ENCODE measurements at places on chromosomes 13 and 19.

DNA sequence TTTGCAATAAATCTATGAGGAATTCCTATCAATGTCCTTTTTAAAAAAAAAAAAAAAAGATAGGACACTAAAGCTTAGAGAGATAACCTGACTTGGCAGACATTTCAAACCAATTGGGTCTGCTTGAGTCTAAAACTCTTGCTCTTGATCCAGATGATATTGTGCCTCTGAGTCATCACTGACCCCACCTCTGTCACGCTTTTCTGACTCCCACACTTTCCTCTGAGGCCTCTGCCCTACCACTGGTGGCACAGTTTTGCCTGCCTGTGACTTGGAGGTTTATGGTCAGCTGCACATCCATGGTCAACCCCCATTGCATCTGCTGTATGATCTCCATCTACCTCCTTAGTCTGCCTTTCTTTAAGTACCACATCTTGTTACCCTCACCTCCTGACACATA lies 328.7 kb downstream of the SPRY2 start:
- DNase-seq: no peak

DNA sequence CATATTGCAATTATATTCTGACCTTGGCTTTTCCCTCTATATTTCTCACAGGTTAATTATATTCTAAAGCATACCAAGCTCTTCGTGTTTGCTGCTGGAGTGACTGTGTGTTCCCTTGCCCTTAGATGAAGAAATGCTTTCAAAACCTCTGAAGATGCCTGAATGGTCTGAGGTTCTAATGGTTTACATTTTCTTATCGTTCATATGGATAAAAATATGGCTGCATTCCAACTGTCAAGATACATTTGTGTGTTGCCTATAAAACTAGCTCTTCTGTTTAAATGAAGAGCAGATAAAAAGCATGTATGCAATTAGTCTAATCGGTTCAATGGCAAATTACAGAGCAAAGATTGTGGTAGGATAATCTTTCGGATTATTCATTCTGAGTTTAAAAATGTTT lies 68.4 kb upstream of the ANKRD10 start:
- no peak for DNase-seq

DNA sequence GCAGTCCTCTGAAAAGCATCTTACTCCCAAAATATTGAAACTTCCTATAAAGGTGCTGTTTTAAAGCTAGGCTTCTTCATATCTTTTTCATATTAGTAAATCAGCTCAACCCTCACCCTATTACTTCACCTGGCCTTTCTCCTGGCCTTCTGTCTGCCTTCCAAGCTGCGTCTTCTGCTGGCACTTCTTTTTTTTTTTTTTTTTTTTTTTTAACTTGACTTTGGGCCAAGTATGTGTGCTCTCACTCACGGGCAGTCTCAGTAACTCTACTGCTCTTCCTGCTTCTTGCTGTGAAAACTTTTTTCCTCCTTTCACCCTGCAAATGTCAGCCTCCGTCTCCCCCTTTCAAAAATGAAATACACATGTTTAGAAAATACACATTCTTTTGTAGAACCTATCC lies 41.2 kb upstream of the KCTD4 start:
- DNase-seq: no peak

DNA sequence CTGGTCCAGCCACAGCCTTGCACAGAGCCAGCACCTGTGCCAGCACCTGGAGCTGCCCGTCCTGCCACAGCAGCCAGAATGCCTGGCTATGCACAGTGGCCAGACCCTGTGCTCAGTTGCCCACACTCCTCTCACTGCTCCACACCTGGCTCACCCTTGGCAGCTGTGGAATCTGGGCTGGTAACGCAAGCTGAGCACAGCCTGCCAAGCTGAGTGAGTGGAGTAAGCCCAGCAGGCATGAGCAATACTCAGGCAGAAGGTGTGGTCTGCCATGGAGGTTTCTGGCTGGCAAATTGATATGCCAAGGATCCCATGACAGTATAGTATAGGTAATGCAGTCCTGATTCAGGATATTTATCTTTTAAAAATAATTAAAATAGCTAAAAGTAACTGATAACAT lies 122.2 kb downstream of the PCDH9 start:
- no peak for DNase-seq

DNA sequence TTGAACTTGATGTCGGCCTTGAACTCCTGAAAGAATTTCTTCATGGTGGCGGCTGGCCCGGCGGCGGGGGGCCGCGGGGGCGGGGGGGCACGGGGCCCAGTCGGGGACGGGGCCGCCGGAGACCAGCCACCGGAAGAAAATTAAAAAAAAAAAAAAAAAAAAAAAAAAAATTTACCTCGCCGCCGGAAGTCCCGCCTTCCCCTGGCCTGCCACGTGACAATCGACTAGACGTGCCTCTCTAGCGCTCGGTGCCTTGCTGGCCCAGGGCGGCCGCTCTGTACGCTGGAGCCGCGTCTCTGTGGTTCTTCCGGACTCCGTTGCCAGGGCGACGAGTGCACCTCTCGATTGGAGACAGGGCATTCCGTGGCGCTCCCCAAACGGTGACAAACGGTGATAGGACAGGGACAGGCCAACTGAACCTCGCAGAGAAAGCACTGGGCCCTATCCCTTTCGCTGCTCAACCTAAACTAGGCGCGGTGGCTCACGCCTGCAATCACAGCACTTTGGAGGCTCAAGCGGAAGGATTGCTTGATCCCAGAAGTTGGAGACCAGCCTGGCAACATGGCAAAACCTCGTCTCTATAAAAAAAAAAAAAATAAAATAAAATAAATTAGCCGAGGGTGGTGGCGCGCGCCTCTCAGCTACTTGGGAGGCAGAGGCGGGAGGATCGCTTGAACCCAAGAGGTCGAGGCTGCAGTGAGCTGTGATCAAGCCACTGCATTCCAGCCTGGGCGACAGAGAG lies at the start of gene UBXN6:
UBXN6 (minus strand) TSS at position 141 of the 742 bp plus-strand sequence; CDS start at position 44, 97 bp downstream.
- DNase-seq: peak; percentile 98

DNA sequence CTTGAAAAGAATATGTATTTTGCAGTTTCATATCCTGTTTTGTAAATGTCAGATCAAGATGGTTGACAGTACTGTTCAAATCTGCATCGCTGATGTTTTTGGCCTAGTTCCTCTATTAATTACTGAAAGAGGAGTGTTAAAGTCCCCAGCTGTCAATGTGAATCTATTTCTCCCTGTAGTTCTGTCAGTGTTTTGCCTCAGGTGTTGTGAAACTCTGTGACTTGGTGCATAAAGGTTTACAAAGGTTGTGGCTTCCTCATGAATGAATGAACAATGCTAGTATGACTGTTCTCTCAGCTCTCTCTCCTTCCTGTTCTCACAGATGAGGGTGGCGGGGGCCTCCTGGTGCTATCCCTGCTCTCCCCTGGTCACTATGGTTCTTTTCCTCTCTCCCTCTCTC lies 142.4 kb downstream of the MYCBP2 start:
- DNase-seq: no peak

- DNase-seq: no peak
Measured at GRCh38 chr13:30738526-30739236, 3.3 kb downstream of the ALOX5AP start.

- no peak for DNase-seq
Measured at GRCh38 chr13:61592489-61592888, 176.8 kb upstream of the PCDH20 start.

GRCh38 chr19:50829801-50830200 lies 3.6 kb downstream of the KLK15 start:
- DNase-seq: no peak

DNA sequence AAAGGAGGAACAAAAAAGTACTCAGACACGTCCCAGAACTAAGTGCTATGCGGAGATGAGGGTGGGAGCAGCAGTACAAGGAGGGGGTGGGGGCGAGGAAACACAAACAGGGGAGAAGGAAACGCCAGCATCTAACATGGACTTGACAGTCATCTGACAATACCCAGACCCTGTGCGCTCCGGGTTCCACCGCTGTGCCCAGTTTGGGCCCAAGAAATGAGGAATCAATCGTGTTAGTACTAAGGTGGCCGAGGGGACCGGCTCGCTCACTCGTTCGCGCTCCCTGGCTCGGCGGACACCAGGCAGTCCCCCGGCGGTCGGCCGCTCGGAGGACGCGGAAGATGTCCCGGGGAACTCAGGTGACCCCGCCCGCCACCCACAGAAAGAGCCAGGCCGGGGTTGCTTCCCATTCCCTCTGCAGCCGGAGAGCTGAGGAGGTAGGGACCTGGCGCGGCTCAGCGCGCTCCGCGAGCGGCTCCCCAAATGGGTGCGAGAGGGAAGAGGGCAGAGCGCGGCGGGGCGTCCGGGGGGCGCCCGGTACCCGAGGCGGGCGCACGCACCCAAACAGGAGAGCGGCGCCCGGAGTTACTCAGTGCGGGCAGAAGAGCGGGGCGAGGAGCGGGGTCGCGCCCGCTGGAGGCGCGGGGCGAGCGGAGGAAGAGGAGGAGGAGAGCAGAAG lies 616 bp downstream of the TSHZ3 start:
- no peak for DNase-seq

DNA sequence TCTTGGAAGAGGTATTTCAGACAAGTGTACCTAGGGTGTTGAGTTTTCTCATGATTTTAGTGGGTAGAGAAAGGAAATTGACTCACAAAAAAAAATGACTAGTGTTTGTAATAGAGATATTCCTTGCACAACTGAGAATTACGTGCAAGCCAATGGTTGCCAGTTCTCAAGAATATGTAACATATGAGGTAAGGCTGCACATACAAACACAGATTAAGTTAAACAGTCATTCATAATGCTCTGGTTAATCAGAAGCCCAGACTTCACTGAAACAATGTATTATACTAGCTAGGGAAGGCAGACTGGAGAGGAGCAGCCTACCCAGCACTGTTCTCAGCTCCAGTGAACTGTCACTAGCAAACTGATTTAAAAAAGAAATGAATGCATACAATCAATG lies 418.3 kb downstream of the DIAPH3 start:
- no peak for DNase-seq

- no peak for DNase-seq
Measured at GRCh38 chr19:3621689-3622088, 4.9 kb downstream of the CACTIN start.

DNA sequence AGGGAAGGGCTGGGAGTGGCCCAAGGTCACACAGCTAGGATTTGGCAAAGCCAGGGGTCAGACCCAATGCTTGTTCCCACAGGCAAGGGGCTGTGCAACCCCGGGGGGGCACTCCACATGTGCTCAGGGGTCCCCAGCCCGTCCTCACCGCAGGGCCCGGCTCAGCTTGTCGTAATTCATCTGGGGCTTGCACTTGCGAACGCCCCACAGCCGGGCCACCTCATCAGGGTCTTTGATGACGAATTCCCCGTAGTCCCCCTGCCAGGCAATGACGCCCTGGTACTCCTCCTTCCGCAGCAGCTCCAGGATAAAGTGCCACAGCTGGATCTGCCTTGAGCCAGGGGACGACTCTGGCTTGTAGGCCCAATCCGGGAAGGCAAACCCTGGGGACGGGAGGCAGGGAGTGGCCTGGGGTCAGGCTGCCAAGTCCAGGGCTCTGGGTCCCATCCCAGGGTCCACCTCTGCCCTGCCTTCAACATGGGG lies 4.7 kb downstream of the ERF start:
- no peak for DNase-seq

- no peak for DNase-seq
Measured at GRCh38 chr13:99407906-99408702, 93.2 kb upstream of the TM9SF2 start.

DNA sequence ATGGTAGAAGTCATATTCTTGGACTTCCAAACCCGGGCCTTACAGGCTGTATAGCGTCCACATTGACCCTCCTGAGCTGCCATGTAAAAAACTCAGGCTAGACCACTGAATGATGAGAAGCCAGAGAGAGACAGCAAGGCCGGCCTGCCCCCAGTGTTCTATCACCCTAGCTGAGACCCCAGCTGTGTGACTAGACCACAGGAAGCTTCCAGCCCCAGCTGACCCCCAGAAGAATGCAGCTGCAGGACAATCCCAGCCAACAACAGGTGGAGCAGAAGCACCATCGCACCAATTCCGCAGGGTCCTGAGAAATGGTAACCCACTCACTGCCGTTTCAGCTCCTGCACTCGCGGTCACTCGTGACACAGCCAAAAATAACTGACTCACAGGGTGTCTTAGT lies 2.9 kb upstream of the ATP11A start:
- DNase-seq: no peak

DNA sequence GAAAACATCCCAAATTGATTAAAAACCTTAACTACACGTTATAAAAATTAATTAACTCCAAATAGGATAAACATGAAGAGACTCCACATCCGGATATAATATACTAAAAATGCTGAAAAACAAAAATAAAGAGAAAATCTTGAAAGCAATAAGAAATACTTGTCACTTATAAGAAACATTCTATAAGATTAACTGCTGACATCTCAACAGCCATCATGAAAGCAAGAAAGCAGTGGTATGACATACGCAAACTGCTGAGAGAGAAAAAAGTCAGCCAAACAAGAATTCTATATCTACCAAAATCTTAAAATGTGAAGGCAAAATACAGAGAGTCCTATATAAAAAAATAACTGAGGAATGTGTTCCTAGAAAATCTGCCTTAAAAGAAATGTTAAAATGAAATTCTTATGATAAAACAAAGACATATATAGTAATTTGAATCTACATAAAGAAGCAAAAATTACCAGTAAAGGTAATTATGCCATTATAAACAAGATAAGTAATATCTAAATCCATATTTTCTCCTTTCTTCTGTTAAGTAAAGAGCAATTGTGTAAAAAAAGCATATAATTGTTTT lies 1851.1 kb downstream of the PCDH9 start:
- no peak for DNase-seq

GRCh38 chr19:41570179-41570578 lies 5.8 kb upstream of the CEACAM21 start:
- no peak for DNase-seq

GRCh38 chr13:26310003-26310402 lies 56.1 kb downstream of the CDK8 start:
- DNase-seq: no peak

GRCh38 chr19:56253737-56254136 lies 18.8 kb upstream of the EDDM13 start:
- DNase-seq: peak; percentile 20

DNA sequence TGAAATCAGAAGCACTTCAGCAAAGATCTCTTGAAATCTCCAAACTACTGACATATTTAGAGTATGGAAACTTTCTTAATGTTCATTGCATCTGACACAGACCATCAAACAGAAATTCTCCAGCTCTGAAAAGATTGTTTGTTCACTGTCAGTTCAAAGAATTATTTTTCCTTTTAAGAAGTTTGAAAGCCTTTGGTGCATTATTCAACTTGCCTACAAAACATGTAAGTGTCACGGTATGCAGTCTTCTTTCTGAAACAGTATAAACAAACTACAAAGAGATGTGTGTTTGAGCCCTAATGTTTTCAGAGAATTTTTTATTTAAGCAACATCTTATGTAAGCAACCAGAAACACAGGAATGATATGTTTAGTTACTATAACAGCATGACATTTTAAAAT lies 125.4 kb downstream of the FGF14 start:
- DNase-seq: no peak

GRCh38 chr19:3908266-3909054 lies 24.4 kb upstream of the NMRK2 start:
- DNase-seq: no peak

DNA sequence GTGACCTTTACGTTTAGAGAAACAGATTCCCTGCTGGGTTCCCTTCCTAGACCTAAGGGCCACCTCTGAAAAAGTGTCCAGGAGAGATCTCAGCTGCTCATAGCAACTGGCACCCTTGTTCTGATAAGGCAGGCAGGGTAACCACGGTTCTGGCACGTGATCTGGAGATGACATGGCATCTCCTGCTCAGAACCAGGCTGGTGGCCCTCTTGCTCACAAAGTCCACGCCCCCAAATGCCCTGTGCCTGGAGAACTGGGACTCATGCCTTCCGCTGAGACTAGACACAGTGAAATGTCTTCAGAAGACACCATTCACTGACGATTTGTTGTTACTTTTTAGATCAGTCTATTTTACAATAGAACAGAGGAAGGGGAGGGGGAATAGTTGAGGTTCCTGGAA lies 174.1 kb downstream of the ZNF536 start:
- no peak for DNase-seq

Data from CD8-positive, alpha-beta memory T cell (primary cell).